Stimulated activated CD4-positive, alpha-beta T cell treated with anti-CD3 and anti-CD28 coated beads, Interleukin-12 subunit alpha, Interleukin-12 subunit beta, amount 100 ng/mL, for 24 hours (primary cell): ENCODE measurements at places on chromosomes 11 and 22.
A peak's percentile ranks its signal among the peaks of the same experiment; 100 is the strongest.

DNA sequence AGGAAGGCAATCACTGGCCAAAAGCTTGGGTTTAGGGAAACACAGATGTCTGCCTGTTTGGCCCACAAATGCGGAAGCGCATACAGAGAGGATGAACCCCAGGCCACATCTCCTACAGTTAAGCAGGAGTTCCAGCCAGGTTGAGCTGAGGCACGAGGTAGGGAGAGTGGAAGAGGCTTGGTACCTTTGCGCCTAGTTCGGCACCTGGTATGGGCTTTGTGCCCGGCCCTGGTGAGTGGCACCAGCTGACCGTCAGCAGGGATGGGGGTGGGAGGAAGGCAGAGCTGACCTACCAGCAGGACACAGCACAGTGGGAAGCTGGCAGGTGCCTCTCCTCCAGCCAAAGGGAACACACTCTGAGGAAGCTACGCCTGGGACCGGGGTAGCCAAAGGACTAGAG, 57.6 kb downstream of the KCNC1 start:
- no peak for DNase-seq

DNA sequence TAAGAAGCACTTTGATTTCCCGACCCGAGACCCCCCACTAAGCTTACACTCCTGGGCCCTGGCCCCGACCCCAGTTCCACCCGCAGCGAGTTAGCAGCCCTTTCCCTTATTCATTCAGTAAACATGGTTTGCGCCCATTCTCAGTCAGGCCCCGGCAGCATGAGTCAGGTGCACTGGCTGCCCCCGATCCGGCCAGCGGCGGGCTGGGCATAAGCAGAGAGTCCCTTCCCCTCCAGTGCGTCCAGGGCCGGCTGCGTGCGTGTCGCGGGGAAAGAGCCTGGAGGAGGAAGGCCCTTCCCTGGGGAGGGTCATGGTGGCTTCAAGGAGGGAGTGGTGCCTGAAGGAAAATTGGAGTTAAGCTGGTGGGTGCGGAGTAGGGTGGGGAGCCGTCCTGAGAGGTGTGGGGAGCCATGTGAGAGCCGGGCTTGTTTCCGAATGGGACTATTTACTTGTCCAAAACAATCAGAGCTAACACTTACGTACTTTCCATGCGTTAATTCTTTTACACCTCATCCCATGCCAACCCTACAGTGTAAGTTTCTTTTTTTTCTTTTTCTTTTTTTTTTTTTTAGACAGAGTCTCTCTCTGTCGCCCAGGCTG, 657 bp downstream of the IGHMBP2 start:
- no peak for DNase-seq

DNA sequence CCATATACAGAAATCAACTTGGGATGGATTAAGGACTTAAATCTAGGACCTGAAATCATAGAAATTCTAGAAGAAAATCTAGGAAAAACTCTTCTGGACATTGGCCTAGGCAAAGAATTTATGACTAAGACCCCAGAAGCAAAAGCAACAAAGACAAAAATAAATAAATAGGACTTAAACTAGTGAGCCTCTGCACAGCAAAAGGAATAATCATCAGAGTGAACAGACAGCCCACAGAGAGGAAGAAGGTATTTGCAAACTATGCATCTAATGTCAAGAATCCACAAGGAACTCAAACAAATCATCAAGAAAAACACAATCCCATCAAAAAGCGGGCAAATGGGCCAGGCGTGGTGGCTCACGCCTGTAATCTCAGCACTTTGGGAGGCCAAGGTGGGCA, 32.4 kb downstream of the TTC28 start:
- DNase-seq = no peak

DNA sequence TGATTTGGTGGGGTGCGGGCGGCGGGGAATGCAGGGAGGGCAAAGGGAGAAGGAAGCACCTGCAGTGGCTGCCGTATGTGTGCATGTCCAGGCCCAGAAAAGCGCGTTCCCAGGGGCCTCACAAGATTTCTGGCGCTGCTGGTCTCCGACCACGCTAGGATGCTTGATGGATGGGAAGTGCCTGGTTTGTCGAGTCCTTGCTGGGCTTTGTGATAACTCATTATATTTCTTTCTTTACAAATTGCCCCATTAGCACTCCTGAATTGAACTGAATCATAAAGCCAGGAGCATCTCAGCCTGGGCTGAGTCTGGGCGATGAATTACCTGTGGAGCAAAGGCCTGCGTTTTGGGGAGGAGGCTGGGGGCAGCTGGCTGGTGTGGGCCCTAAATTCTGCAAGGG, 69.2 kb upstream of the LMO1 start:
- no peak for DNase-seq

GRCh38 chr11:35525501-35526175, at the start of gene PAMR1:
PAMR1 (minus strand) TSS chr11:35525616; CDS start chr11:35525585, 31 bp downstream.
- DNase-seq = no peak

DNA sequence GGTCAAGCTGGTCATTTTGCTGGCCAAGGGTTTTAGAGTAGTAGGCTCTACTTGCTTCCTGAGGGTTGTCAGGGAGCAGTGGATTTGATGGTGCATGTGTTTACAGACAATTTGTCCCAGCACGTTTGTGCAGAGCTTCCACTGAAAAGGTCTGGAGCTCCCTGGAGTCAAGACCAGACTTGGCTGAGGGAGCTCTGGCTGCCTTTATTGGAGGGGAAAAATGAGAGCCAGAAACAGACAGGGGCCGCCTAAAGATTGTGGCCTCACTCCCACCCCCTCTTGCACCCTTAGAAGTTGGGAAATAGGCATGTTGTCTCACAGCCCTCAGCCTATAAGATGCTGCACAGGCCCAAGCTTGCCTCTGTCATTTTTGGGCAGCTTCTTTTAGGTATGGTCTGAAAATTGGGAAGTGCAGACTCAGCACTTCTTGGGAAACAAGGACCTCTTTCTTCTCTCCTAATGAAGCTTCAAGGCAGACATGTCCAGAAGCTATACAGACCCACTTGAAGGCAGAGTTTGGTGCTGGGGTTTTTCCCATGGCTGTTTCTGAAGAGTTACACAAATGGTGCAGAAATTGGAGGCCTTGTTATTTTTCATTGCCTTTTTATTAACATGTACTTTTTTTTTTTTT, 55.1 kb downstream of the AMOTL1 start:
- no peak for DNase-seq

- DNase-seq = no peak
These were observed 81.4 kb upstream of the AKIP1 start for GRCh38 chr11:8829556-8829955.

- no peak for DNase-seq
These were observed 55.6 kb downstream of the ATG16L2 start for GRCh38 chr11:72869831-72870230.

GRCh38 chr11:70650075-70650909, 252.0 kb downstream of the CTTN start:
- DNase-seq = peak; percentile 21

DNA sequence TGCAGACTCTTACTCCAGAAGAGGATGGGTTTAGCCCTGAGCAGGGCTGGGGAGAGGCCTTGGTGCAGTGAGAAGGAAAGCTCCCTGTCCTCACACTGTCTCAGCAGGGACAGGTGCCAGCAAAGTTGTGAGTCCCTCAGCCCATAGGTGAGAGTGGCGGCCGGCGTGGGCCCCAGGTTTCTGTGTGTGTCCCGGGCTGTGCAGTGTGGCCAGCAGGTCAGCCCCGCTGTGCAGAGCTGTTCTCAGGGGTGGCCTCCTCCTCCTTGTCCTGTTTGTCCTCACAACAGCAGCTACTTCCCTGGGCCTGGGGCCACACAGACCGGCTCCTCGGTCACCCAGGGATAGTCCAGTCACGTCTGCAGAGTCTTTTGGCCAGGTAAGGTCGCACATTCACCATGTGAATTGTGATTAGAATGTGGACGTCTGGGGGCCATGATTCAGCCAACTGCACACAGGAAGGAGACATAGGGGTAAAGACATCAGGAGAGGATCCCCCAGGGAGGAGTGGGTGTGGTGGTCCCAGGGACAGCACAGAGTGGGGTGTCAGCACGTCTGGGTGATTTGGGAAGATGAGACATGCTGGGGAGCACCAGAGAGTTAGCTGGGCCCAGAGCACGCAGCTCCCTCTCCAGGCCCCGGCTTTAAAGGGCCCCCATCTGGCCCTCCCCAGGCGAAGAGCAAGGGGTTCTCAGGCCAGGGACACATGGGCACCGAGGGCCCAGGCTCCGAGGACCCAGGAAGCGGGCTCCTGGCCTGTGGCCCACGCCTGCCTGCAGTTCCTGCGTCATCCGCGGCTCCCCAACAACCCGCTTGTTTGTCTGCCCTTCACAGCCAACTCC, 81.6 kb downstream of the MYEOV start:
- DNase-seq = no peak

DNA sequence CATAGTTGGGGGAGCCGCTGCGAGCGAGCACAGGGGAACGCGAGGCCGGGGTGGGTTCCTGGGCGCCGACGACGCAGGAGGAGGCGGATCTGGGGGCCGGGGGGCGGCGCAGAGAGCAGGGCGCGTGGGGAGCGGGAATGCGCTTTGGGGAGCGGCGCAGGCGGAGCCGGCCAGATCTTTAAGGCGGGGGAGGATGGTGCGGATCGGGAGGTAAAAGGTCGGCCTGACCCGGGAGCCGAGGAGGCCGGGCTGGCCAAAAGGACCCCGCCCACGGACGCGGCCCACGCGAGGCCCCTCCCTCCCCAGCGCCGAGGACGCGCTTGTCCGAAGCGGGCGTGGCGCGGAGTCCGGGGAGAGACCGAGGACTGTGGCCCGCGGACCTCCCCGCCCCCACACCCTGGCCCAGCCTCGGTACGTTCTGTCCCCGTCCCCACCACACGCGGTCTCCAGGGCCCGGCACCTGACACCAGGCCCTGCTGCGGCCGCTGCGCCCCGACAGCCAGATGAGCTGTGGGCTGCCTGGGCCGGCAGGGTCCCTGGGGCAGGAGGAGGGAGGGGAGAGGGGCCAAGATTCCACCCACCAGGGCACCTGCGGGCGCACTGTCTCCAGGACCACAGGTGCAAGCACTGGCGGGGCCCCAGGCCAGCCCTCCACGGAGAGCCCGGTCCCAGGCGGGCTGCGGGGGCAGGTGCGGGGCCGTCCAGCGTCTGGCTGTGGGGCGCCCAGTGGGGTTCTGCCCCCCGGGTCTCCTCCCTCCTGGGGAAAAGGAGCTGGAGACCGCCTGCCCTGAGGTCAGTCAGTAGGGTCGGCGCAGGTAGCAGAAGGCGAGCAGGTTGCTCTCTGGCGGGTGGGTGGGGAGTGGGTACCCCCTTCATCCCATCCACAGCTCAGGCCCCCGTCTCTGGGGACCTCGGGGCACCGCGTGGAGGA, 10.9 kb downstream of the PIM3 start:
- DNase-seq = peak; percentile 77

GRCh38 chr22:48894804-48895250, 932.8 kb downstream of the BRD1 start:
- no peak for DNase-seq

- DNase-seq = no peak
These were observed 224.3 kb upstream of the C11orf87 start for GRCh38 chr11:109197656-109198055.

- DNase-seq = no peak
These were observed 197.2 kb upstream of the ANO3 start for GRCh38 chr11:26134481-26135355.

- DNase-seq = no peak
These were observed 1.6 kb downstream of the CPT1A start for GRCh38 chr11:68839911-68840641.

- DNase-seq = no peak
These were observed 17.1 kb downstream of the OR6Q1 start for GRCh38 chr11:58047818-58048217.

- DNase-seq = no peak
These were observed 436.2 kb downstream of the BRD1 start for GRCh38 chr22:49391436-49391835.

GRCh38 chr22:45413368-45414211, at the start of the genes RIBC2 and SMC1B:
RIBC2 (plus strand) TSS chr22:45413693; CDS start chr22:45413887, 194 bp downstream.
SMC1B (minus strand) TSS chr22:45413599; CDS start chr22:45413567, 32 bp downstream.
- peak; percentile 83 for DNase-seq

DNA sequence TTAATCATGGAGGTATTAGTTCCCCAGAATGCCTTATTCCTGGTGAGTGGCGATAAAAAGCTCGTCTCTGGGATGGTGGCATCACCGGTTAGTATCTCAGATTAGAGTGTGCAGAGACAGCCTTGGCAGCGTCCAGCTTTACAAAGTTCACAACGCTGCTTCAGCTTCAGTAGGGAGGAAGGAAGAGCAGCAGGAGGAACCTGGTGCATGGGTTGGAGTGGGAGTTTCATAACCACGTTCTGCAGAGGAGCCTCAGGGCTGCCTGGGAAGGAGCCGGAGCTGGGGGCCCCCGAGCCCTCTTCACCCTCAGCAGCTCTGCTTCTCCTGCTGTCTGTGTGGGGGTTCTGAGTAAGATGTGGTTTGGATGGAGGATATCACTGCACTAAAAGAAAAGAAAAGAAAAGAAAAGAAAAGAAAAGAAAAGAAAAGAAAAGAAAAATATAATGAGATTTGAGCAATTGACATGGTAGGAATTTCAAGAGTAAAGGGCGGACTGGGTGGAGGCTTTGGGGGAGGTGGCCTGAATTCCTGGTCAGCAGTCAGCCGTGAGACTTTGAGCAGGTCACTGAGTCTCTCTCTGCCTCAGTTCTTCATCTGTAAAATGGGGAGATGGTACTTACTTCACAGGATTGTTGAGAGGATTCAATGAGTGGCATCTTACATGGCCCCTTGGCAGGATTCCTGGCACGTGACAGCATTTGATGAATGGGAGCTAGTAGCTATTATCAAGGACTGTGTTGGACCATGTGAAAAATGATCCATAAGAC, 6.5 kb downstream of the ASPHD2 start:
- DNase-seq = no peak

DNA sequence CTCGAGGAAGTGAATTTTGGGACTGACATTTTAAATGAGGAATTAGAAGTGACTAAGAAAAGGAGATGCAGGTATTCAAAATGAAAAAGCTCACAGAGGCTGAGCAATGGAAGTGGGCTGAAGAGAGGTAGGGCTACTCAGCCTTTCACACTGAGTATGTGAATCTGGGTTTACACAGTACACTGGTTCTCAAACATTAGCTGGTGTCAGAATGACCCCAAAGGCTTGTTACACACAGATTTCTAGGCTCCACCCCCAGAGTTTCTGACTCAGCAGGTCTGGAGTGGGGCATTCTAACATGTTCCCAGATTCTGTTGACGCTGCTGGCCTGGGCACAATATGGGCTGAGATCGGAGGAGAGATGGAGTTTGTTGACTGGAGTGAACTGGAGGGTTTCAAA, 32.8 kb downstream of the CADM1 start:
- no peak for DNase-seq

- no peak for DNase-seq
These were observed 13.2 kb downstream of the CRTAM start for GRCh38 chr11:122851366-122851966.

DNA sequence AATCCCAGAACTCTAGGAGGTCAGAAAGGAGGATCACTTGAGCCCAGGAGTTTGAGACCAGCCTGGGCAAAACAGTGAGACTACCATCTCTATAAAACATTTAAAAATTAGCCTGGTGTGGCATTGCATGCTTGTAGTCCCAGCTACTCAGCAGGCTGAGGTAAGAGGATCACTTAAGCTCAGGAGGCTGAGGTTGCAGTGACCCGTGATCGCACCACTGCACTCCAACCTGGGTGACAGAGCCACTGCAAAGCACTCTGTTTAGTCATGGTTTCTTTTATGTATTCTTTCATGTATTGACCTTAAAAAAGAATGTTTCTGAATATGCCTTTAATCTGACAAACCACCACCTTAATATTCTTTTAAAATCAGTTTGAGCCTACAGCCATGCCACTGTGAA, 52.2 kb downstream of the BIRC2 start:
- no peak for DNase-seq
